ENCODE measurements at places on chromosomes 6 and 20.

DNA sequence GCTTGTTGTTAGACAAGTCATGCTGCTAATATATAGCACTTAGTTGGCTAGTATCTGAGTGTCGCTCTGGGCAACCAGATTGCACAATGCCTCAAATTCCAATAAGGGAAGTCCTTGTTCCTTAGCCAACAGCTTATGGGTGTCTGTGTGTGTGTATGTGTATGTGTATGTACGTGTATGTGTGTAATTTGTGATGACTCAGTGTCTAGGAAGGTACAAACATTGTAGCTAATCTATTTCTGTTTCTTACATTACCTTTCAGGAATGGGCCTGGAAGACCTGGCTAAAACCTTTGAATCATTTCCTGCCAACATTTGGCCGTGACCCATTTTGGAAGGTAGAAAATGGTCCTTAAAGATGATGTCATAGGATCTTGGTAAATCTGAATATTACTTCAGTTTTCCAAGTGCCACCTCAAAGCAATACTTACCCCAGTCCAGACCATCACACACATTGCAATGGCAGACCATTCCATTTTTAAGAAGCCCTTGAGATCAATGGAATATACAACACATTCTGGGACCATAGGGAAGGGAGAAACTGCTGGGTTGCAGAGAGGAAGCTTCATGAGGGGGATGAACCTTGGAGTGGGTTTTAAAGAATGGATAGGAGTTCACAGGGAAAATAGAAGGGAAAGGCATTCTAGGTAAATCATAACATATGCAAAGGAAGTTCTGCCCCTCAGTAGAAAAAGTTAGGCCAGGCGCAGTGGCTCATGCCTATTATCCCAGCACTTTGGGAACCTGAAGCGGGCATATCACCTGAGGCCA lies 25.1 kb downstream of the NEDD9 start:
- DNase-seq = no peak

DNA sequence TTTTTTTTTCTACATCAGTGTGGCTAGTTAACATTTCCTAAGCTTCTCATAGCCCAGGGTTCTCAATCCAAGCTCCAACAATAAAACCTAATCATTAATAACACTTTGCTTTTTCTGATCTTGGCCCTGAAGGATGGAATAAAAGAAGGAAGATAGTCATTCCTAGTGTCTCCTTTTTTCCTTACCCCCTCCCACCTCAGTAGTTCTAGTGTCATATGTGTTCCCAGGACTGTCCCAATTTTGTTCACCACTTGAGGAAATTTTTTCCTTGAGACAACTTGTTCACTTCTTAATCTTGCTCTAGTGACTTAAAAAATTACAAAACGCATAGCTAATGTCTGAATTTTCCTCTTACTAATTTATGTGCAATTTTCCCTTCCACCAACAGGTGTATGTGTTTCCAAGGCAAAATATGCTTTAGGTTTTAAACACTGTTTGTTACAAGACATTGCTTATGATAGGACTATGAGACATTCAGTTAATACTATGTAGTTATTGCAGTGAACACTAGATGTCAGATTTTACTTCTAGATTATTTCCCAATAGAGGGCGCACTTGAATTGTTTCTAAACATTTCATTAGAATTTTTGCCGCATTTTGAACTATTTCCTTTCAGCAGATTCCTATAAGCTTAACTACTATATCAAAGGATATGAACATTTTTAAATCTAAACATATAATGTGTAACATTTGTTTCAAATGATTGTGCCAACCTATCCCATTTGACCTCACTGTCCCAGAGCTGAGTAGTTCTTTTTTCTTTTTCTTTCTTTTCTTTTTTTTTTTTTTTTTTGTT lies 18.5 kb upstream of the C6orf141 start:
- no peak for DNase-seq

GRCh38 chr6:157542414-157543160 lies 161.6 kb downstream of the ZDHHC14 start:
- DNase-seq = no peak

DNA sequence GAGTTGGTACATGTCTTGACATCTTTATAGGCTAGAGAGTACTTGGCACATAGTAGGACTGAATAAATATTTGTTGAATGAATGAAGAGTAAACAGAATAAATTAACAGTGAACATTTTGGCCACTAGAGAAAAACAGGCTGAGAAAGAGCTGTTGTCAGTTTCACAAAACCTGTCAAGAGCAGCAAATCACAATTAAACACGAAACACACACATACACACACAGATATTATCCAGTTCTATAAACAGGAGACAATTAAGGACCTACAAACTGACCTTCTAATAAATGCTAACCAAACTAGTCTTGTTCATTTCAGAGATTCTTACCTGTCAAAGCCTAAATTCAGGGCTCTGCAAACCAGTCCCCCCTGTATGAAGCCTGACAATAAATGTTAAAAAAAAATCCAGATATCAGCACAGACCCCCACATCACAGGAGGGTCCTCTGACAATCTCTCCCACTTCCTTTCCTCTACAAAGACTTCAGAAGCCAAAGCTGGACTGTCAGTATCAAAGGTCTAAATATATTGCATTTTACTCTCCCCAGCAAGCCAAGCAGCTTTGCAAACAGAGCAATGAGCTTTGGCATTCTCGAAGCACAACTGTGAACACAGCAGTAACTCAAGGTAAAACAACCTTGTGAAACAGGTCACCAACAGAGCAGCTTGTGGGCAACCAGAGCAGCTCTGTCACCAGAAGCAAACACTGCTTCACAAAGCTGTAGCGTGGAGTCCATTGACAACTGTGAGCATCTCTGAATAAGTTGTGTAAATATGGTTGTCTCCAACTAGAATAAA lies 229.9 kb downstream of the TBXT start:
- DNase-seq = no peak

- DNase-seq = no peak
Measured at GRCh38 chr20:25035921-25036320, 22.0 kb downstream of the ACSS1 start.

GRCh38 chr6:35139470-35139869 lies 1.7 kb downstream of the TCP11 start:
- DNase-seq = no peak

DNA sequence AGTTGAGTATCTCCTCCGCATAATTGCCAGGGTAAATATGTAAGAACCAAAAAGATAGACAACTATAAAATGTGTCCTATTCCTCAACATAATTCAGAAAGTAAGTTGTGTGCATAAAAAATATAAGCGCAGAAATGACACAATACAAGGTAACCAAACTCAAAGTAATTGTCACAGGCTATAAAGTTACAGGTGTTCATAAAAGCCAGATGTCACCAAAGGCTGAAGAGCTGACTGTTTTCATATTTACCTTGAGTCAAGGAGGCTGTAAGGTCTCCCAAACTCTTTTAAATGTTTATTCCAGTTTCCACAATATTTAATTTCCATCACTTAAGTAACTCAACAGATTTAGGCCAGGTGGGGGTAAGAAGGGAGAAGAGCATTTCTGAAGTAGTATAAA lies 192.2 kb upstream of the MARCKS start:
- no peak for DNase-seq

All from cerebellar nuclear complex (tissue), 1 donor.